ENCODE measurements at places on chromosomes 13 and 19. TPM values are rescaled to one million over a fixed set of nuclear protein-coding genes. Genes with fewer than 3 reads are reported as not detected.

- no peak for DNase-seq
These were observed 14.9 kb upstream of the SCN1B start for GRCh38 chr19:35015270-35015953.

- no peak for DNase-seq
These were observed 16.5 kb upstream of the CACTIN start for GRCh38 chr19:3642987-3643673.

The ZNF208 gene
- polyA plus RNA-seq, result 0.56 TPM

- no peak for DNase-seq
These were observed 640.1 kb upstream of the KLF12 start for GRCh38 chr13:74774264-74774663.

GRCh38 chr19:45953676-45954075, 20.0 kb downstream of the NOVA2 start:
- DNase-seq, result no peak

The TEX101 gene
- not detected for polyA plus RNA-seq

The WDR88 gene
- 0.44 TPM for polyA plus RNA-seq
